ENCODE measurements at places on chromosomes 2 and 18.

GRCh38 chr2:105919191-105919811, 174.6 kb downstream of the NCK2 start:
- no peak for DNase-seq

GRCh38 chr2:72193723-72194122, 46.1 kb upstream of the CYP26B1 start:
- no peak for DNase-seq

- no peak for DNase-seq
Measured at GRCh38 chr2:100895934-100896685, 76.2 kb downstream of the NPAS2 start.

GRCh38 chr2:203500297-203500696, 34.8 kb downstream of the RAPH1 start:
- no peak for DNase-seq

GRCh38 chr2:216292886-216293301, 79.4 kb downstream of the MARCHF4 start:
- no peak for DNase-seq

DNA sequence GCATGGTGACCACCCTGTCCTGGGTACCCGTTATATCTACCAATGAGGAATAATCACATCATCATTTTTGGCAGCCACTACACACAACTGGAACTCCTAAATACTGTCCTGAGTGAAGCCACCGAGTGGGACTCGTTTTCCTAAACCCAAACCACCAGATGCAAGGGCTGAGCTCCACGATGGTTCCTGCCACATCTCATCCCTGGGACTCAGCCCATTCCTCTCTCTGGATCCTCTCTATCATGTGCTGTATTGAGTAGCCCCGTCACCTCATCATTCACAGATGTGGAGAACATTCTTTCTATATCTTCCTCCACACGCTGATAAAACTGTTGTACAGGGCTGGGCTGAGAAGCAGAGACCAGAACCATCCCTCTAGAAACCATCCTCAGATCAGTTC, 79.4 kb upstream of the SMAD7 start:
- DNase-seq = no peak
